ENCODE measurements at places on chromosomes 5 and 9.

GRCh38 chr5:159156426-159157238 lies 52.7 kb downstream of the RNF145 start:
- no peak for DNase-seq

DNA sequence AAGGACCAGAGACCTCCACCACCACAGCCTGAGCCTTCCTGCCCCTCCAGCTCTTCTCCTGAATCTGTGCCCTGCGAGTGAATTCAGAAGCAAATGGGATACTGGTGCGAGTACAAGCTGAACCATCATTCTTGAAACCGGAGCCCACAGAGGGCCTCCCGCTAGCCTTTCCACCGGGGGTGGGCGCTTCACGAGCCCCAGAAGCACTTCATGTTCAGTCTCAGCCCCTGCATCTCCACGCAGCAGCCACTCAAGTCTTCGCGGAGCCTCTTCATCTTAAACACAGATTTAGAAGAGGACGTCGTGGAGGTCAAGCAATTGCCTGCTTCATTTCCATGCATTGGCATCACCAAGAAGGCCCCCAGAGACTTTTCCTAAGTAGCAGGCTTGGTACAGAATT lies 26.0 kb upstream of the OLFM1 start:
- no peak for DNase-seq

DNA sequence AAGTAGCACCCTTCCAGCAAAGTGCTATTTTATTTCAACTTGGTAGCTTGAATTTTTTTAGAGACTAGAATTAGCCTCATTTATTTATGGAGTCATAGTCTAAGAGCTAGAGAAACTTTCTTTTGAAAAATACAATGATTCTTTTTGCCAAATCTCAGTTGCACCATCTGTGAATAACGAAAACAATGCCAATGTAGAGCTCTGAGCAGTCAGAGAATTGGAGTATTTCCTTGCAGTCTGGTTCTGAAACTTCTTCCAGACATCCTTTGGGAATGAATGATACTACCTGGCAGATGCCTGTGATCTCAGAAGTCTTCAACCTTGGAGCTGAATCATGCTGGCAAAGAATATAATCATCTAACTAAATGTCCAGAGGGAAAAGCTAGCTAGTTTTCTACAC lies 511.5 kb upstream of the CYLC2 start:
- DNase-seq, result peak; percentile 11

- DNase-seq, result no peak
Observed at GRCh38 chr9:101791533-101791932, 53.1 kb upstream of the GRIN3A start.

- no peak for DNase-seq
Observed at GRCh38 chr5:171562822-171563221, 143.4 kb downstream of the FGF18 start.

- no peak for DNase-seq
Observed at GRCh38 chr5:125775896-125776295, 647.3 kb upstream of the GRAMD2B start.
